T-helper 1 cell treated with Interleukin-12 subunit alpha and Interleukin-12 subunit beta and Interleukin-4 antibody, amounts not matched to agents 30 ng/mL and 1 ng/mL, for 36 hours (primary cell): ENCODE measurements at places on chromosomes 16 and 17. TPM values are rescaled to one million over a fixed set of nuclear protein-coding genes. Genes with fewer than 3 reads are reported as not detected.

OMG gene
- 0.25 and 0.61 TPM in 2 replicates for total RNA-seq

TNK1 gene
- 1.1 and 1.4 TPM in 2 replicates for total RNA-seq

SLC6A2 gene
- total RNA-seq: not detected in 2 replicates

SYT17 gene
- total RNA-seq: not detected in 2 replicates

PERCC1 gene
- not detected in 2 replicates for total RNA-seq

KRT24 gene
- not detected in 2 replicates for total RNA-seq

MT1H gene
- total RNA-seq: 2.8 and 4.9 TPM in 2 replicates

CRYM gene
- total RNA-seq: not detected in 2 replicates

HEATR3 gene
- total RNA-seq: 26.8 and 30.2 TPM in 2 replicates

EVI2A gene
- 55.9 and 59.5 TPM in 2 replicates for total RNA-seq

RAB37 gene
- total RNA-seq: 50.4 and 56.8 TPM in 2 replicates

KRT28 gene
- total RNA-seq: not detected in 2 replicates
